ENCODE measurements at places on chromosomes 7 and 10. TPM values are rescaled to one million over a fixed set of nuclear protein-coding genes. Genes with fewer than 3 reads are reported as not detected.

SLC26A5 gene
- not detected for polyA plus RNA-seq

ITIH2 gene
- polyA plus RNA-seq: not detected

DNA sequence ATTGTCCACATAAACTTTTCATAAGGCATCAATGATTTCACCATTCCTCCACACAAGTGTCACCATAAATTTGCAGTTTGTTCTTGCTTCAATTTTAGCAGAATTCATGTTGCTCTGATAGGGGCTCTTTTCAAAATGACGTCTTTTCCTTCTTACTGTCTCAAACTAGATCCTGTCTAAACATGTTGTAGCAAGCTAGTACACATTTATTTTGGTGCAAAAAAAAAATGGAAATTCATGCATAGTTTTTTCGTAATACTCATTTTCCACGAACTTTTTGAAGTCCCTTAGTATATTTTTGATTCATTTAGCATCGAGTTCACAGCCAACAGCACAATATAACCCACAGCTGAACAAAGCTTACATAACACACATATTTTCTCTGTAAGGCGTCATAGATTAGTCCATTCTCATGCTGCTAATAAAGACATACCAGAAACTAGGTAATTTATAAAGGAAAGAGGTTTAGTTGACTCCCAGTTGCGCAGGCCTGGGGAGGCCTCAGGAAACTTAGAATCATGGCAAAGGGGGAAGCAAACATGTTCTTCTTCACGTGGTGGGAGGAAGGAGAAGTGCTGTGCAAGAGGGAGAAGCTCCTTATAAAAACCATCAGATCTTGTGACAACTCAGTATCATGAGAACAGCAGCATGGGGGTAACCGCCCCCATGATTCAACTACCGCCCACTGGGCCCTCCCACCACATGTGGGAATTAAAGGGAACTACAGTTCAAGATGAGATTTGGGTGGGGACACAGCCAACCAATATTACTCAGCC, 301.5 kb downstream of the CCDC3 start:
- DNase-seq: no peak

DNA sequence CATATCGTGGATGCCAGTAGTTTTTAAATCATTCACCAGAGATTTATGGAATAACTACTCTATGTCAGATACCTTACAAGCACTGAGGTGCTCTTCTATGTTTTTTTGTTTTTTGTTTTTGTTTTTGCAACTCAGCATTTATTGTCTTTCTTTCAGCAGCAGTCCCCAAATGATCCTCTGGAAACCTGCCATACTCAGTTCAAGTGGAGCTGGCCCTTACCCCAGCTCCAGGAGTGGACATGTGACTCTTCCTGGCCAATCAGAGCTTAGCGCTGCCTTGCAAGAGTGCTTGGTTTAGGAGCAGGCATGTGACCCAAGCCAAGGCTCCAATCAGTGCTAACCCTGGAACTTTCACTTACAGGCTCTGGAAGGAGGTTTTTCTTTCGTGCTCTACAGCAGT, 356.6 kb upstream of the ZMIZ1 start:
- no peak for DNase-seq

DNA sequence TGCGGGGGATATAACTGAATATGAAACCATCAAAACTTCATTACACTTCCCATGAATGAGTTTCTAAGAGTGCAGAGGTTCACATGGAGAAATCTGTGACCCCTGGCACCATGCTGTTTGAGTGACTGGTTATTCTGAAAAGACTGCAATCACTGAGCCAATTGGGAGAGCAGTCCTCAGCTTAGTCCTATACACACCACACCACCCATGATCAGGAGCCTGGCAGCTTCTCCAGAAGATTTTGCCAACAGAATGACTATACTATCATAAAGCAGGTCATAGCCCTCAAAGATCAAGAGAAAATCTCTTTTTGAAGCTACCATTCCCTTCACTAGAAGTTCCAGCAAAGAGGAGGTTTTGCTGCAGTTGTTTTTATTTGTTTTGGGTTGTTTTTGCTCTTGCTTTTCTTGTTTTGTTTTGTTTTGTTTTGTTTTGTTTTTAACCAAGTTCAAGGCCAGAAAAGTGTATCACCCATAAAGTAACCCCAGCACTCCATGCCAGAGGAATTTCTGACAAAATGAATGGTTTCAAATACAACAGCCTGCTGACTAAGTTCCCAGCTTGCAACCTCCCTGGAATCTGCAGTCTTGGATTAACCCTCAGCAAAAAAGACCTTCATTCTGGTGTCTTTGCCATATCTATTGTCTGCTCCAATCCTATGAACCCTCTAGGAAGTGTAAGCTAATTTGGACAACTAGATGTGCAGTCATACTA, 19.7 kb upstream of the HGF start:
- no peak for DNase-seq
